ENCODE measurements at places on chromosomes 1 and 21. TPM values are rescaled to one million over a fixed set of nuclear protein-coding genes. Genes with fewer than 3 reads are reported as not detected.

DNA sequence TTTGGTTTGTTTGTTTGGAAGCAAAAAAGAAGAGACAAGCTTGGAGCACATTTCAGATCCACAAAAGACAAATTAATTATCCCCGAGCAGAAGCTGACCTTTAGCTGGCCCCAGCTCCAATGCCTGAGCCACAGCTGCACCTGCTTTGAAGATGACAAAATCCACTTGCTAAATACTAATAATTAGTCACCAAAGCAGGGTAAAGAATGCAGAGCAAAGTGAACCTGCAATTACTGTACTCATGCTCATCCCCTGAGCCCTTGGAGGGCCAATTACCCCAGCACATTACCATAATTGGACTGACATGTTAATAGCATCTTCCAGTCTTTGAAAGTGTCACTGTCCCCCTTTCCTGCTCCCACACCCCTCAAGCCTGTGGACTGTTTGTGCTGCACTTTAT is 38.2 kb upstream of the KCND3 start:
- H3K4me1 ChIP-seq = no peaks in the 10 kb centered on the region
- no peaks in the 10 kb centered on the region for H3K36me3 ChIP-seq
- no peaks in the 10 kb centered on the region for H3K27me3 ChIP-seq
- no peak overlapping the region for H3K4me3 ChIP-seq
- no peak overlapping the region for H3K27ac ChIP-seq

- H3K4me1 ChIP-seq = no peaks in the 10 kb centered on the region
- no peaks in the 10 kb centered on the region for H3K27me3 ChIP-seq
- DNase-seq = no peak
- H3K4me3 ChIP-seq = no peak overlapping the region
- no peak overlapping the region for H3K27ac ChIP-seq
Measured at GRCh38 chr1:228810878-228811711, 75.8 kb downstream of the RHOU start.

DNA sequence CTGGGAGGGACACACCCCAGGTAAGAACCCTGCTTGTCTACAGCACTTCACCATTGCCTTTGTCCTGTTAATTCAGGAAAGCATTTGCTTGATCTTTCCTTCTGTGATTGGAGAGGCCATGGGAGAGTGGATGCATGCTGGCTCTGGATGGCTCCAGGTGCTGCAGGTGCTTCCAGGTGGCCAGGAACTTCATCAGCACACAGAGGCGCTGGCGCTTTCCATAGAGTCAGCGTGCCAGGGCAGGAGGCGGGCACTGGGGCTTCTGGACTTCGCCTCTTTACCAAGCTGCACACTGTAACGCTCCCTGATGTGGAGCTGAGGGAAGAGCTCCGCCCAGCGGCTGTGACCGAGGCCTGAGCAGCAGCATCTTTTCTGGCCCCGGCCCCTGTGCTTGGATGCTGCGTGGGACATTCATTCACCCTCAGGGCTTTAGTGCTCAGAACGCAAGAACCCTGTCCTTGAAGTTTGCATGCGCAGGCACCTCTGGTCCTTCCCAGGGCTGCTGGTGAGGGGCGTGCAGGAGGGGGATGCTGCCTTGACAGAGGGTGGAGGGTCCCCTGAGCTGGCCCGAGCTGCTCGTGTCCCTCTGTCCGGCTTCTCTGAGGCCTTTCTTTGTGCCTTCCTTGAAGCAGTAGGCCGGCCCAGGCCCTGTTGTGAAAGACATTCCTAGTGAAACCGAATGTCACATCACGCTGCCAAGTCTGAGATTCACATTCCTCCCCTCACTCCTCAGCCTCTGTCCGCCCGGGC is 1.6 kb upstream of the MX2 start:
- DNase-seq = peak; percentile 86
- H3K4me3 ChIP-seq = no peak overlapping the region
- peak overlapping the region; percentile 70 for H3K27ac ChIP-seq
- no peaks in the 10 kb centered on the region for H3K36me3 ChIP-seq

Gene GJB5
- not detected for total RNA-seq

Gene STXBP3
- 105 TPM for total RNA-seq
